BJ (cell line): ENCODE measurements at places on chromosomes 13 and 19. TPM values are rescaled to one million over a fixed set of nuclear protein-coding genes. Genes with fewer than 3 reads are reported as not detected.

DNA sequence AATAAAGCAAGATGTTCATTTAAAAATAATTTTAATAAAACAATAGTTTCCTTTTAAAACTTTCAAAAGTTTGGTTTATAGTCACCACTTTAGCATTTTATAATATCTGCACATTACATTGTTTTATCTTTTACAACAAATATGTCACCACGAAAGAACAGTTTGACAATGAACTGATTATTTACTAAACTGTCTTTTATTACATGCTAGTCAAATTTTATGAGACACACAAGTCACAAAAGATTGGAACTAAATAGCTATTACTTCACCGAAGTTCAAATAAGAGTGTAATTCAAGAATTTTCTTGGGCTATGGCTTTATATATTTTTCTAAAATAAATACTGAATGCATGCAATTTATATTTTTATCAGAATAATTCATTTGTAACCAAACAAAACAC, 57.5 kb upstream of the EEF1AKMT1 start:
- no peak for DNase-seq

DNA sequence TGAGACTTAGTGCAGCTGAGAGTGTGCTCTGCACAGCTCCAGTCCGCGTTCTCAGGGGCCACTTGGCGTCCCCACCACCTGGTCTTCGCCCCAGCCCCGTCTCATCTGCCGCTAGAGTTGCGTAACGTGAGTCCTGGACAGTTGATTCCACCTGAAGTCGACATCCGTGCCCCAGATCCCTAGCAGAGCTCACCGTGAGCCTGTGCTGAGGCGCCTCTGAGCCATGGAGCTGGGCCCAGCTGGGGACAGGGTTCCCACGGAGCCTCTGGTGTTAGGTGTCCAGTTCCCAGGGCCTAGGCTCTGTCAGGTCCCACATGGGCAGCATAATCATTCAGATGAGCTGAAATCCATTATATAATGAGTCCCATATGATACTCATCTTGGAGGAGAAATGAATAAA, 147.1 kb upstream of the SOX1 start:
- no peak for DNase-seq

Gene TSSK6
- 0.98 and 1.7 TPM in 2 replicates for polyA plus RNA-seq

Gene SPACA4
- polyA plus RNA-seq: not detected in 2 replicates

- DNase-seq: no peak
Observed at GRCh38 chr19:30341611-30342201, 30.5 kb upstream of the ZNF536 start.
